ENCODE measurements at places on chromosomes 7 and 10.

DNA sequence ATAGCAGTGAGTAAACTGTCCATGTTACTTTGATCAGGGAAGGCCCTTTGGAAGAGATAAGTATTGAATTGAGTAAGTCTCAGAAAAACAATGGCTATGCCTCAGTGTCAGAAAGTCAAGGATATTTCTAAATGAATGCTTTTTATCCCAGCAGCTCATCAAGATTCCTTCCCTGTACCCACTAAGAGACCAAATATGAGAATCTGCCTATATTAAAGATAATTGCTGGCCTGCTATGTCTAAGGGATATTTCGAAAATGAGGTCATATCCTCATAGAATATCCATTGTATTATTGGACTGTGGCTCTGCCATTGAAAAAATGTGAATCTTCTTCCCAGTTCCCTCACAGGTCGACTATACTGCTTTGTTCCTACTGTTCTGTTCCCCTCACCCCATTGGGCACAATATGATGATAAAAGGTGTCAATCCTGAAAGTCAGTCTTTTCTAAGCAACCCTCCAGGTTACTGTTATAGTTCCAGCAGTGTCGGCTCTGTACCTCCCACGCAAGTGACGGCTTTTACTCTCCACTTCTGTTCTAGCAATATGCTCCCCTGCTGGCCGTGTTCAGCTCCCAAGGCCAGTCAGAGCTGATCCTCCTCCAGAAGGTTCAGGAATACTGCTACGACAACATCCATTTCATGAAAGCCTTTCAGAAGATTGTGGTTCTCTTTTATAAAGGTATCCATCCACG, 51.7 kb downstream of the BZW2 start:
- DNase-seq, result no peak

- no peak for DNase-seq
Measured at GRCh38 chr7:12250232-12250631, 39.1 kb downstream of the TMEM106B start.

GRCh38 chr10:102657451-102657850, 13.2 kb downstream of the TRIM8 start:
- no peak for DNase-seq

- no peak for DNase-seq
Measured at GRCh38 chr10:129279446-129280154, 187.4 kb upstream of the MGMT start.

GRCh38 chr7:129163875-129164544, 19.5 kb downstream of the TSPAN33 start:
- no peak for DNase-seq

DNA sequence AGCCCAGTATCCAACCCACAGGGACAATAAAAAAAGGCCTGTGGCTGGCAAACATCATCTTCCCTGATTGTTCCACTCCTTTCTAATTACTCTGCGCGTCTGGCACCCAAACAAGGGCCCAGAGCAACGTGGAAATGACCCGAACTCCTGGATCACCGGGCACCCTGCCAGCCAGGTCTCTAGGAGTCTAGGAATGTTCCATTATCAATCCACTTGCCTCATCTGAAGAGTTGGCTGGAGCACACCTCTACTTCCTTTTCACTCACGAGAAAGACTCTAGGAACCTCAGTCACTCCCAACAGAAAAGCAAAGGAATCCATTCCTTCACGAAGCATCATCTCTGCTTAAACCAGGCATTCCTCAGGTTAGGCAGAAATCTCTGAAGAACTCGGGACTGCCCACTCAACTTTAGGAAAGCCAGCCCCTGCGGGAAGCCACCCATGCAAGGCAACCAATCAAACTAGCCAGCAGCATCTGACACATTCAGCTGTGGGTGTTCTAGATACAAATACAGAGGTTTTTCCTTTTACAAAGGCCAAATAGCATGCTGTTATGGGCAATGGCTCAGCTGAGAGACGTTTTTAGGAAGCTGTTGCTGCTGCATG, 37.7 kb downstream of the ATXN7L1 start:
- no peak for DNase-seq

DNA sequence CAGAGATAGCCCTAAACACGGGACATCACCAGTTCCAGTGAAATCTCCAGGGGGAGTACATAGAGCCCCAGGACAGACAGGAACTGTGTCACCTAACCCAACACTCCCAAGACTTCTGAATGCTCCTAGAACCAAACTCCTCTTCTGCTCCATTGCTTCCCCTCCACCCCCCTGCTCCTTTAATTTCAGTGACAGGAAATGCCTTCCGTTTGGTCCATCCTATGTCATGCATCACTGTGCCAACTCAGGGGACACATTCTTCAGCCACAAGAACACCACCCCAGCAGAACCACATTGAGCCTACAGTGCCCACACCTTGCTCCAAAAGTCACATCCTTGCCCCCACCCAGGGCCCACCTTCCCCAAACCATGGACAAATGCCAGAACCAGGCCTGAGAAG, 100.5 kb downstream of the KCNMA1 start:
- no peak for DNase-seq

DNA sequence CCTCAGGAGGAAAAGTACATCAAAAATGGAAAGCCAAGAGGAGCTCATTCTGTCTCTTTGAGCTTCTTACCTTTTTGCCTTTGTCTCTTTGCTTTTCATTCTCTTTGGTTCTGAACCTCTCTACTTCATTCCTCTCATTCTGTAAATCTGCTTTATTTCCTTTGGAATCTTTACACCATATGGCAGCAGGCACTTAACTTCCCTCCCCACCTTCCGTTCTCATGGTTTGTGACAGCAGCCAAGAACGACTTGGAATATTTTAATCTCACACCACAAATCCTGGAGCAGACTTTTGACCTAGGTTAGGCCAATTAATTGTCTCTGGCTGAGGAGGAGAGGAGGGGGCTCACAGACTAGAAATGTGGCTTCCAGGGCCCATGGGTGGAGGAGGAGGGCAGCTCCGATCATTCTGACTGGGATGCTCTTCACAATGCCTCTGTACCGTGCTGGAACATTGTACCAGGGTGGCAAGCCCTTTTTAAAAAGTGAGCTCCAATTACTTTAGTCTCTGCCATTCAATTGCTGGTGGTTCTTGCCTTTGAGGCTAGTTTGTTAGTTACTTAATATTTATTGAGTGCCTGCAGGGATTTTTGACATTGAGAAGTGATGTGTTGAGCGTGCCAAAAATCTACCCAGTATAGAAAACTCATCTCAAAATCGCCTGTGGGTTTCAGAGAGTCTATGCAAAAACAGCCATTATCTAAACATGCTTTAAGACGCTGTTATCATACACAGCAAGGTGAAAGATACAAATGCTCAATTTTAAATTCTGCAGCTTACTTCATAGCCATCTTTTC, 386.6 kb downstream of the DPP6 start:
- no peak for DNase-seq

DNA sequence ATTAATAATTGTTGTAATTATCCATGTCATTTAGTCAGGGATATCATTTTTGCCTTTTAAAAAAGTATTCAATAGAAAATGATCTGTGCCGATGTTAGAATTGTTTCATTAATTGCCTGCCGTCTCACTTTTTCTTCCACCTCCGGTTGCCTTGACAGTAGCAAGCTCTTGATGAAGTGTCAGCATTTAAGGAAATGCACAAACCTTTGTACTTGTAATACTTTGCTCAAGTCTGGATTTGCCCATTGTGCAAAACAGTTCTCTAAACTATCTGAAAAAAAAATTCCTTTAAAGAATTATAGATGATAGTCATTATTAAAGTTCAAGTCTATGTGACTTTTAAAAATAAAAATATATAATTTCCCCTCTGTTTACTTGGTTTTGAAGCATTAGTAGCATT, 619.7 kb downstream of the GATA3 start:
- no peak for DNase-seq

DNA sequence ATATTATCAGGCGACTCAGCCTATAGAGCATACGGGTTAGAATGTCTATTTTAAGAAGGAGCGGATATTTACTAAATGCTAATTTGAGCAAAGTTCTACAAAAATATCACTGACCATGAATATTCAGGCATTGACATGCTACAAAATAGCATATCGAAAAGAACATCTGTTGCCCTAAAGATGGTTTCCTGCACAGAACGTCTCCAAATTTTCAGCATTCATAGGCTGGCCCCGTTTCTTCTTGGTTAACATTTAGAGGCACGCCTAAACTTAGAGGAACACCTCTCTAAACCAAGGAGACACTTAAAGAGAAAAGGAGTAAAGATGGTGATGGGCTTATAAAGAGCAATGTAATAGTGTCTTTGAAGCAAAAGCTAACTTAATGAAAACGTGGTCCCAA, 1.3 kb upstream of the MINPP1 start:
- no peak for DNase-seq

GRCh38 chr10:11013836-11014235, 3.8 kb upstream of the CELF2 start:
- no peak for DNase-seq

All from psoas muscle (tissue), 8 donors.